Keratinocyte (primary cell): ENCODE measurements at places on chromosomes 12 and 14. TPM values are rescaled to one million over a fixed set of nuclear protein-coding genes. Genes with fewer than 3 reads are reported as not detected.
A peak's percentile ranks its signal among the peaks of the same experiment; 100 is the strongest.

Gene LALBA
- polyA plus RNA-seq: not detected in 3 replicates

DNA sequence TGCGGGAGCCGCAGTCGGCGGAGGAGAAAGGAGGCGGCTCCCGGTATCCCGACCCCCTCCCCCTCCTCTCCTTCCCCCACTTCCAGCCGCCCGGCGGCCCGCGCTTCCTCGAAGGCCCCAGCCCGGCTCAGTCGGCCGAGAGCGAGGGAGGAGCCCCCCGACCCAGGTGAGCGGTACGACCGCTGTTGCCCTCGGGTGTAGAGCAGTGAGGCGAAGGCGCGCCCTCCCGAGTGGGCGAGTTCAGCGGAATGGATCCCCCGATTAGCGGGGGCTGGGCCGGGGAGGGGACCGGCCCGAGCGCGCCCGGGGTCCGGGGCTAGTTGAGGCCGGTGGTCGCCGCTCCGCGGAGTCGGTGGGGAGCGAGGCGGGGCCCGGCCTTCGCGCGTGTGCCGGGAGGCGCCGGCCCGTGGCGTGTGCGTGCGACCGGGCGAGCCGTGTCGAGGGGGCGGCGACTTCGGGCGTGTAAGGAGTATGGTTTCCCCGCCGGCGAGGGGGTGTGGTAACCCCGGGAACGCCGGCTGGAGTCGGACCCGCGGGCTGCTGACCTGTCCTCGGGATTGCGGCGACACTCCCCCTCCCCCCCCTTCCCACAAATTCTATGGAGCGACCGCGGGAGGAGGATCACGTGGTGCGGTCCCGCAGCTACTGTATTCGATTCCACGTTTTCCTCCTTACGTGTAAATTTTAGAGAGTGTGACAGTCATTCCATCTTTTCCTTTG, 501 bp downstream of the RIMKLB start:
- DNase-seq: no peak
- peaks cover 15% of the 10 kb centered on the region for H3K4me1 ChIP-seq
- H3K27ac ChIP-seq: peak overlapping the region; percentile 76
- H3K36me3 ChIP-seq: peaks cover under 1% of the 10 kb centered on the region

- no peaks in the 10 kb centered on the region for H3K36me3 ChIP-seq
- H3K27ac ChIP-seq: no peak overlapping the region
- H3K4me3 ChIP-seq: no peak overlapping the region
- H3K27me3 ChIP-seq: no peaks in the 10 kb centered on the region
- DNase-seq: no peak
Observed at GRCh38 chr12:124625867-124626675, 58.7 kb upstream of the NCOR2 start.

DNA sequence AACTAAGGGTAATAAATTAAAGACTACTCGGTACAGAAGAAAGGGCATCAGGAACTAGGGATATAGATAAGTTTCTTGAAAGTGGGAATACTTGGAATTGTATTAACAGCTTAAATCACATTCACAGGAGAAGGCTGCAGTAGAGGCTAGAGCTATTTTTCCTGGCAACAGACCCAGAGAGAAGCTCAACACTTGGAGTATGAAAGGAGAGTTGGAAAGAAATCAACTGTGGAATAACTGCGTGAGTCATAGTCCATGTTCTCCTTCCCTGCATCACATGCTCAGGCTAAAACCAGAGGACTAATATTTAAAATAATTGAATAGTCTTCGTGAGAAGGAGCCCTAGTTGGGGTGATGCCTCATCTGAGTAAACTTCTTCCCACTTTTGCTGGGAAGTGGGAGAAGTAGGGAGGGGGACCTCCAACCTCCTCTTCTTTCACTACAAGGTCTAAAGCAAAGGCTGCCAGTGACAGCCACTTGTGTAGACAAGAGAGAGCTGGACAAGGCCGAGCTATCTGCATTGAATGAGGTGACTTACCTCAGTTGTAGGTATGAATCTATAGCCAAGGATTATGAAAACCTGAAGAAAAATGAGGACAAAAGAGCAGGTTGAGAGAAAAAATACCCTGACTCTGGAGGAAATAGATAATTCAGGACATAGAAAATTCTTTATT, 32.7 kb downstream of the DYRK2 start:
- H3K27ac ChIP-seq: peak overlapping the region; percentile 69
- H3K27me3 ChIP-seq: no peaks in the 10 kb centered on the region
- DNase-seq: no peak
- H3K36me3 ChIP-seq: no peaks in the 10 kb centered on the region
- peaks cover 44% of the 10 kb centered on the region for H3K4me1 ChIP-seq

- DNase-seq: no peak
- no peaks in the 10 kb centered on the region for H3K36me3 ChIP-seq
- peaks cover 36% of the 10 kb centered on the region for H3K4me1 ChIP-seq
- peak overlapping the region; percentile 73 for H3K4me3 ChIP-seq
- peak overlapping the region; percentile 77 for H3K27ac ChIP-seq
Observed at GRCh38 chr12:88579601-88580050, 645 bp downstream of the KITLG start.

DNA sequence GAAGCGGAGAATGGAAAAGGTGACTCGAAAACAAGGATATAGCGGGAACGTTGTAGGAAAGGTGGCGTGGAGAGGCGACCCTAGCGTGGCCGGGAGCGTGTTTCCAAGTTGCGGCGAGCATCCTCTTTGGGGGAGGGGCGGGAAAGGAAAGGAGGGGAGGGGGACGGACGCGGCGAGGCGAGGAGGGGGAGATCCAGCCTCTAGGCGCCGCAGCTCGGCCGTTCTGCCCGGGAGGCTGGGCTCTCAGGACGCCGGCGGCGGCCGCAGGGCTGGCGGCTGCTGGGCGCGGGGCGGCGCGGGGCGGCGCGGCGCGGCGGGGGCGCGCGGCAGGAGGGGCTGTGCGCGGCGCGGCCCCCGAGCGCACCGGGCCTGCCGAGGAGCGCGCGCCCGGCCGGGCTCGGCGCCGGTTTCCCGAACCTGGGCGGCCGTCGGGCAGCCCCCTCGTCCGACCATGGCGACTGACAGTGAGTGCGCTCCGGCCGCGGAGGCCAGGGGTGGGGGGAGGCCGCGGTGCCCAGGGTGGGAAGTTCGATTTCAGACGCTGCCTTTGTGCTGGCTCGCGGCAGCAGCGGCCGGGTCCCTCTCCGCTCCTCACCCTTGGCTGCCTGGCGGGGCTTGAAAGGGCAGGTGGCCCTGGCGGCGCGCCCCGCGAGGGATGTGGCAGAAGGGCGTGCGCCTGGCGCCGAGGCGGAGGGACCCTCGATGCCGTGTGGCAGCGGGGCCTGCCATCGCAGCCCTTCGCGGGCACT, 50.3 kb downstream of the SNAPC1 start:
- H3K36me3 ChIP-seq: no peaks in the 10 kb centered on the region
- no peak for DNase-seq
- H3K27ac ChIP-seq: no peak within 1 kb of the TSS
- peak within 1 kb of the TSS; percentile 18 for H3K4me3 ChIP-seq

DNA sequence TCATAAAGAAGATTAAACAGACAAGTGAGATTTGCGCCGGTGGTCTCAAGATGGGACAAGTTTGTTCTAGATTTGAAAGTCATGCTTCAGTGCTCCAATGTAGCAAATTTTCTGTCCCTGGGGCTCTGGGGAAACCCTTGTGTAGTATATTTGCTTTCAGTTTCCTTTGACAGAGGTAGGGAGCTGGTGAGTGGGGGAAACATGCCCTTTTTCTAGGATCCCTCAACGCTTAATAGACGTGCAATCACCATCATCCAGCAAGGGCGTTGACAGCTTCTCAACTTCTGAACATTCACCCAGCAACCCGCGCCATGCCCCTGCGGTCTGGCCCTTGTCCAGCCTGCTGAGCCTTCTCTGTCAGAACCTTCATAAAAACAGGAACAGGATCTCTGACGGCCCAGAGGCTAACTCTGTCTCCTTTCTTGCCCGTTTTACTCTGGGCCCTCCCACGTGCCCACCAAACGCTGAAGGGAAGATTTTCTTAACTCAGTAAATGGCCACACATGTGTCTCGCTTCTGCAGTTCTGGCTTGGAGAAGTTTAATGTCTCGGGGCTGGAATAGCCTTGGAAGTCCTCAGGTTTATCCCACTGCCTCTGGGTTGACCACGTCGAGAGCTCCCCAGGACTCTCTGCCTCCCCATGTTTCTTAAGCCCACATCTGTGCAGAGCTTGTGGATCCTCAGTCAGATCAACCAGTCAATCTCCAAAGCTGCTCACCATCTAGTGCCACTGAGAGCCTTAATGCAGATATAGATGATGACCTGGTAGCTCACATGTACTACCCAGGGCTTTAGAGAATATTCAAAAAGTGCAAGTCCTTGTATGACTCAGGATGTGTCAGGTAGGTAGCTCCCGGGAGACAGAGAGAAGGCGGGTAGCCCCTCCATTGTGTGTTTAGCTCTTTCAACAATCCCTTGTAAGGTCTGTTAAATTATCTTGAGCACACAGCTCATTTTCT, 58.1 kb upstream of the CCND2 start:
- H3K27ac ChIP-seq: peak overlapping the region; percentile 37
- H3K36me3 ChIP-seq: no peaks in the 10 kb centered on the region
- H3K4me3 ChIP-seq: no peak overlapping the region

Gene CCDC88C
- 1.8 to 2.4 TPM (median 1.9 TPM) in 3 replicates for polyA plus RNA-seq

DNA sequence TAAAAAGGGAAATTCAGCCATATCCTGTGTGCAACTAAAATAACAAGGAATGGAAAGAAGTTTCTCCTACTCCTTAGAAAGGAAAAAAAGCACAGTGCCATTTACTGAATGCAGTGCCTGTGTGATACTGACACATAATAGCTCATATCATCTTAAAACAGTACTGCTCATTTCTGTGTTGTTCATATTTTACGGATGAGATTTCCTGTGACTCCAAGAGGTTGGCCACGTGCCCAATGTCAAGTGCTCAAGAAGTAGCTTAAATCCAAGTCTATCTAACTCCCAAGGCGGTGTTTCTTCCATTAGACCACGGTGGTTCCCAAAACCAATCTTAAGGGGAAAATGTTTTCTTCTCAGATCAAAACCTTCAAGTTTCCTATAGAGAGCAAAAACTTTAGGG, 20.0 kb downstream of the MAP3K9 start:
- H3K36me3 ChIP-seq: peaks cover 17% of the 10 kb centered on the region
- no peak overlapping the region for H3K4me3 ChIP-seq
- no peak overlapping the region for H3K27ac ChIP-seq
- peaks cover 45% of the 10 kb centered on the region for H3K4me1 ChIP-seq
- no peaks in the 10 kb centered on the region for H3K27me3 ChIP-seq

Gene PLEKHG7
- not detected in 3 replicates for polyA plus RNA-seq

DNA sequence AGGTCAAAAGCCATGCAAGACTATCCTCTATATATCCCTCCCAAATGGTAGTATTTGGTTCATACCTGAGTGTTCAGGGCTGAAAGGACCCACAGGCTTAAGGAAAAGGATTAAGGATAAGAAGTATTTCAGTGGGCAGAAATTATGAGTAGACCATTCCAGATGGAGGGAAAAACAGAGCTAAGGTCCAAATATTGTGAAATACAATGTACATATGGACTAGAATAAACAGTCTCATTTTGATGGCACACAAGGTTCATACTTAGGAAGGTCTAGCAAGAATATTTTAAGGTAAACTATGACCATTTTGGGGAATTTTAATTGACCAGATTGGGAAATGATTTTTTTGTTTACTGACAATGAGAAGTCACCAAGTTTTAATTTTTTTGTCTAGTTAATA, 124.6 kb downstream of the PRKD1 start:
- H3K4me1 ChIP-seq: no peaks in the 10 kb centered on the region
- no peak overlapping the region for H3K27ac ChIP-seq
- no peaks in the 10 kb centered on the region for H3K27me3 ChIP-seq
- DNase-seq: no peak

Gene LHX5
- 0.04 to 0.10 TPM (median 0.06 TPM) in 3 replicates for polyA plus RNA-seq

DNA sequence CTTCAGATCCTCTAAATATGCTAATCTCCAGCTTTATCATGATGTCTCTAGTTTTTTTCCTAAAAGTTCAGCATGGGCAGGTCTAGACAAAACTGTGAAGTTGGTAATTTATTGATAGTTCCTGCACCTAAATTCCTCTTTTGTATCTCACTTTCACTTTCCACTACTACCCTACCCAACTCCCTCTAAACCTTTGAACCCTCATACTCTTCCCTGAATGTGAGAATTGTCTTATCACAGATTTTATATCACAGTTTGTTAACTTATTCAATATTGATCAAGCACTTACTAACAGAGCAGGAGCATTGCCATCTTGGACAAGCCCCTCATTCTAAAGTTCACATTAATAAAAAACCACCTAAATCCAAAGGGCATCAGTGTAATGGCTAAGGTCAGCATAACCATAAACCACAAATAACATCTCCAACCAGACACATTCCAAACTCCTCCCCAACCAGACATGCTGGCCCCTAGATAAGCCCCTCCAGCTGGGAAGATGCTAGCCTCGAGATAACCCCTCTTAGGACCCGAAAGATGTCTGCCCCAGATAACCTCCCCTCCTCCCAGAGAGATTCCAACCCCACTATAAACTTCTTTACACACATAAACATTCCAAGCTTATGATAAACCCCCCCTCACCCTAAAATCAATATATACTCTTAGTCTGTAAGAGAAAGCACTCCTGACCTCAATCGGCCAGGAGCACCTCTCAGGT, 78.7 kb downstream of the FSCB start:
- H3K36me3 ChIP-seq: no peaks in the 10 kb centered on the region
- no peak for DNase-seq
- H3K27me3 ChIP-seq: no peaks in the 10 kb centered on the region
- H3K4me3 ChIP-seq: no peak overlapping the region

GRCh38 chr12:26425587-26426260, 230.4 kb downstream of the SSPN start:
- H3K36me3 ChIP-seq: no peaks in the 10 kb centered on the region
- DNase-seq: no peak
- no peak overlapping the region for H3K27ac ChIP-seq
- no peaks in the 10 kb centered on the region for H3K27me3 ChIP-seq

Gene PMCH
- polyA plus RNA-seq: not detected in 3 replicates

Gene OTX2
- polyA plus RNA-seq: not detected in 3 replicates

DNA sequence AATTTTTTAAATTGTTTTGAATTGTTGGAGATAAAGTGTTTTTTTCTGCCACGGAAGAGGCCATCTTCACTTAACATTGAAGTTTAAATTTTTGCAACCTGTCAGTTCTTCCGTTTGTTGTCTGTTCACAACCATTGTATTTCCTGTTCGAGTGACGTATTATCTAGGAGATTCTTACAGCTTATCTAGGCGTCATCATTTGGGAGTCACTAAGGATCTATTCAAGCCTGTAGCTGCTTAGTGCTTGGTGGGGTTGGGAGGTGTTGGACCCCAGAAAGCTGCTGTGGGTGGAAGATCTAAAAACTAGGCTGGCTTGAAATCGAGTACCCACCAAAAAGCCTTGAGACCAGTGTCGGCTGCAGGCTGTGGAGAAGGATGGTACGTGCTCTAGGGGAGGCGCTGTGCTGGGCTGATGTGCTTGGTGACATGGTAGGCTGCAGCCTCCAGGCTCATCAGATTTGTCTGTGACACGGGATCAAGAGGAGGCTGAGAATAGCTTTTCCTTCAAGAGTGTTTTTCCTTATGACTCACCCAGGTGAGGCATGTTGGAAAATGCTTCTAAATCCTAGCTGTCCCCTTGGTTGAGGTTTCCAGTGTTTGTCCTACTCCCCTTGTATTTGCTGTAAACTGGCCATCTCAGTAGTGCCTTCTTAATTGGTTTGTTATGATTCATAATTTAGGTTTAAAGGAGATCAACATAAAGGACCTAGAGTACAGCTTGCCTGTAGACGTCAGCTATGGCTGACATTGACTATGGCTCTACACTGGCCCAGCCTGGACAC, 57.8 kb downstream of the ATG14 start:
- H3K27me3 ChIP-seq: no peaks in the 10 kb centered on the region
- peaks cover 19% of the 10 kb centered on the region for H3K36me3 ChIP-seq
- H3K27ac ChIP-seq: no peak overlapping the region
- peaks cover 19% of the 10 kb centered on the region for H3K4me1 ChIP-seq
- no peak for DNase-seq
